Activated CD4-positive, alpha-beta memory T cell treated with anti-CD3 and anti-CD28 coated beads, Interleukin-2, amount 10 ng/mL, durations not matched to agents 7 days and 5 days (primary cell): ENCODE measurements at places on chromosomes 7 and 10. TPM values are rescaled to one million over a fixed set of nuclear protein-coding genes. Genes with fewer than 3 reads are reported as not detected.

Gene BLNK
- total RNA-seq: not detected

Gene BTBD16
- total RNA-seq: not detected

- DNase-seq: no peak
These were observed 79.2 kb downstream of the PHTF2 start for GRCh38 chr7:77877791-77878190.

- no peak for DNase-seq
These were observed 58.3 kb upstream of the NEUROD6 start for GRCh38 chr7:31398815-31399214.

Gene LRRC18
- not detected for total RNA-seq

Gene ADCY1
- total RNA-seq: 4.3 TPM

Gene DGKI
- 0.91 TPM for total RNA-seq
